ENCODE measurements at places on chromosomes 12 and 14.

- DNase-seq = no peak
These were observed 196.8 kb downstream of the KIF26A start for GRCh38 chr14:104335176-104335575.

- no peak for DNase-seq
These were observed 25.3 kb downstream of the CMKLR1 start for GRCh38 chr12:108313606-108314351.

GRCh38 chr12:92445253-92446082 is 257.3 kb upstream of the PLEKHG7 start:
- DNase-seq = no peak

GRCh38 chr12:50220363-50220995 is 53.3 kb upstream of the CERS5 start:
- DNase-seq = no peak

DNA sequence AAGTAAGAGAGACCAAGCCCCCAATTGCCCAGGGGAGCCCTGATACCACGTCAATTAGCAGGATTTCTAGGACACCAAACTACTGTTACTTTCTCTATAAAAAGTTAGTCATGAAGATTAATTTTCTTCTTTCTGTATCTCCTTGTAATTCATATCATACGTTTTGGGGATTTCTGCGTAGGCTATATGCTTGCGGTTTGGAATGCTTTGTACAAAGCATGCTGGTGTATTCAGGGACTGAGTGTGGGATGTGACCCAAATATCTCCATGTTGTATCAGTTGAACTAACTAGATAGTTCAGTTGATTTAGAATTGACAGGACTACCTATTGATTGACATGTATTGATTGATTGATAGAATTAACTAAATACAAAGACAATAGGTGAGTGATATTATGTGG is 7.7 kb downstream of the GPR33 start:
- DNase-seq = no peak

- DNase-seq = no peak
These were observed 204.5 kb downstream of the MON2 start for GRCh38 chr12:62670986-62671720.

GRCh38 chr12:40946612-40947194 is 241.4 kb upstream of the PDZRN4 start:
- DNase-seq = peak; percentile 33

DNA sequence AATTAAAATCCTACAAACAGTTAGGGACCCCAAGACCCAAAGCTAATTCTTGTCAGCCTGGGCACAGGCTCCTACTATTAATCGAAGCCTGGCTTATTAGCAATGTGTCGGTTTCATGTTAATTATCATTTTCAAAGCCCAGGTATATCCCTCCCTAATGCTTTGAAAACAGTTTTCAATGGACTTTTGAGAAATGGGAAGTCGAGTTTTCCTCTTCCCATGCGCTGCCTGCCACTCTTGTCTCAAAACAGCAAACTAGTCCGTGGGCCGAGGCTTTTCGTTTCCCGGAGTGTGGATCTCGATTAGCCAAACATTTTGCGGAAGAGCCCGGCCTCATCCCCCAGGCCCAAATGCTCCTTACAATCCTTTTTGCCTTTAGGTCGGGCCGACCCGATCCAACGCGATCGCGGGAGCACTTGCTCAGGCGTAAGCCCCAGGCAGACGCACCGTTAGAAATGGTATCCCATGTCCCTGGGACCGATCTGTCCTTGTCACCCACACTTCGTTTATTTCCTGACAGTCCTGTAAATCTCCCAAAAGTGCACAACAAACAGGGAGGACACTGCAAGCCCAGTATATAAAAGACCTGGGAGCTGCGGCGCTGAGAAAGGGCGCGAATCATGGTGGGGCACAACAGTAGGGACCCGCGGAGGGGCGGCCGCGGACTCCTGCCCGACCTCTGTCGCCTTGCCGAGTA is 1.5 kb downstream of the SIX6 start:
- no peak for DNase-seq

GRCh38 chr12:123967121-123967586 is 5.5 kb downstream of the CCDC92 start:
- no peak for DNase-seq

- DNase-seq = no peak
These were observed 109.7 kb downstream of the GPATCH2L start for GRCh38 chr14:76261371-76261811.

DNA sequence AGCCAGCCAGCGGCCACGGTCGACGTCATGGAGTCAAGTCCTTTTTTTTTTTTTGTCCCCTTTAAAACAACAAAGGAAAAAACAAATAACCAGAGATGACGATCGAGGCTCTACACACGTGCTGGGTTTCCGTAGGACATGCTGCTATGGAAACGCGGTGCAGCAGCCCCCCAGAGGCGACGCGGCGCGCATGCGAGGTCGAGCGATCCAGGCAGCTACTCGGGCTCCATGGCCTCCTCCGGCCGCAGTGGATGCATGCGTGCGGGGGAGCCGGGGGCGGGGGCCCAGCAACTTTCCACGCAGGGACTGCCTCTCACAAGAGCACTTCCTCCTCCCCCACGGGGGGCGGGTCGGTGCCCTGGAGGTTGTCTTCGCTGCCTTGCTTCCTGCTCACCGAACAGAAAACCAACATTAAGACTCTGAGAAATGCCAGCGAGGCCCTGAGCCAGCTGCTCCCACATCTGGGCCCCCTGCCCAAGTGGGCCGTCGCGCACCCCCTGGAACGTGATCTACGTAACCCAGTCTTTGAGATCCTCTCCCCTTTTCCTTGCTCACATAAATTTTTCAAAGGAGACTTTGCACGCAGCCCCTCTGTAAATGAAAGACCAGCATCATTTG is 30.7 kb downstream of the P2RX4 start:
- DNase-seq = no peak

Measured in NCI-H526 (cell line).